ENCODE measurements at places on chromosomes 5 and 9.

DNA sequence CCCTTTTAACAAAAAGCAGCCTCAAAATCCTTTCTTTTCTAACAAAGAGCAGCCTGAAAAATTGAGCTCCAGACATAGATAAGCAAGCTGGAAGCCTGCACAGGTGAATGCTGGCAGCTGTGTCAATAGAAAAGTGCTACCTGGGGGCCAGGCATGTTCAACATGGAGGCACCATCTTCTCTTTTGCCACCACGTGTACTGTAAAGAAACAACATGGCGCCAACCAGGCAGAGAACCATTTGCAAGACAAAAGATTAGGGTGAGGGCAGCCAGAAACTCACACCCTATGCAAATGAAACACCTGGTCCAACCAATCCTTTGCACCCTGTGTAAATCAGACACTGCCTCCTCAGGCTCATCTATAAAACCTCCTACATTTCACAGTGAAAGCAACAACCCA lies 96.0 kb downstream of the ACTL7B start:
- no peak for DNase-seq

GRCh38 chr9:81599837-81600236 lies 89.5 kb downstream of the TLE1 start:
- no peak for DNase-seq

- DNase-seq = no peak
Measured at GRCh38 chr5:111733571-111733970, 23.4 kb downstream of the NREP start.

GRCh38 chr5:36703245-36703860 lies 96.9 kb downstream of the SLC1A3 start:
- no peak for DNase-seq

- no peak for DNase-seq
Measured at GRCh38 chr5:59506285-59506877, 387.1 kb downstream of the PDE4D start.

GRCh38 chr5:138706655-138707480 lies 46.4 kb upstream of the CTNNA1 start:
- DNase-seq = no peak

DNA sequence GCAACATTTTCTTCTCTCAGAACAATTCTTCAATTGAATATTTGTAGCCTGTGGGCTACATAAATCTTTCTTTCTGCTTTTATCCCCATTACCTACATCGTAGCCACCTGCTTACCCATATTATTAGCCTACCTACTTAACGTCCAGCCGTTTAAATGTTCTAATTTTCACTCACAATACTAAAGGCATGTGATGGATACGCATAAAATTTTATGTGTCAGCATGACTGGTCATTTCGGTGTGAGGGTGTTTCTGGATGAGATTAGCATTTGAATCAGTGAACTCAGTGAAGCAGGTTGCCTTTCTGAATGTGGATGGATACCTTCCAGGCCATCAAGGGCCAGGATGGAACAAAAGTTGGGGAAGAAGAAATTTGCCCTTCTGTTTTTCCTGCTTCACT lies 1722.5 kb upstream of the ACO1 start:
- DNase-seq = no peak

DNA sequence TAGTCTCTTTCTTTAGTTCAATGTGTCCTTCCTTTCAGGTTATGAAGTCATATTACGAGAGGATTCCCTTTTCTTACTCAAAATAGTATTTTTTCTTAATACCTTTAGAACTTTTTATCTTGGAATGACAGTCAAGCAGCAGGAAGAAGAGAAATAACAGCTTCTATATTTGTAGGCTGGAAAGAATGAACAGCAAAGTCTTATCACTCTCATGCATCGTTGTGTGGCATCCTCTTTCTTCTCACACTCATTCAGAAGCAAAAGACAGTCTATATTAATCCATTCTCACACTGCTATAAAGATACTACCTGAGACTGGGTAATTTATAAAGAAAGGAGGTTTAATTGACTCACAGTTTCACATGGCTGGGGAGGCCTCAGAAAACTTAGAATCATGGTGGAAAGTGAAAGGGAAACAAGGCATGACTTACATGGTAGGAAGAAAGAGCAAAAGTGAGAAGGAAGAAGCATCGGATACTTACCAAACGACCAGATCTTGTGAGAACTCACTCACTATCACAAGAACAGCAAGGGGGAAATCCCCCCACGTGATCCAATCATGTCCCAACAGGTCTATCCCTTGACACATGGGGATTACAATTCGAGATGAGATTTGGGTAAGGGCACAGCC lies 1646.1 kb upstream of the CDH6 start:
- no peak for DNase-seq

DNA sequence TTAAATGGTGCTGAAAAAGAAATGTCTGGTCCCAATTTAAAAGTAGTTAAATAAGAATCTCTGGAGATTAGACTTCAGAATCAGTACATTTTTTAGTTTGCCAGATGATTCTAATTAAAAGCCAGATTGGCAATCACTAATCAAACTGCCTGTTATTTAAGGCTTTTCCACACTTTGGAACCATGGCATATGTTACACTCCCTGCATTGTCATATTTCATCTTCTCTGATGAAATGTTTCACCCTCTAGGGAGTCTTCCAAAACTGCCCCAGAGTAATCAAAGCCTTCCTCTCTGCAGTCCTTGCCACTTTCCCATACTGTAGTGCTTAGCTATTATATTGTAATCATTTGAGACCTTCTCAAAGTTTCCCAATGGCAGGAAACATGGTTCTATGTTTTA lies 17.5 kb upstream of the OR13C9 start:
- no peak for DNase-seq

DNA sequence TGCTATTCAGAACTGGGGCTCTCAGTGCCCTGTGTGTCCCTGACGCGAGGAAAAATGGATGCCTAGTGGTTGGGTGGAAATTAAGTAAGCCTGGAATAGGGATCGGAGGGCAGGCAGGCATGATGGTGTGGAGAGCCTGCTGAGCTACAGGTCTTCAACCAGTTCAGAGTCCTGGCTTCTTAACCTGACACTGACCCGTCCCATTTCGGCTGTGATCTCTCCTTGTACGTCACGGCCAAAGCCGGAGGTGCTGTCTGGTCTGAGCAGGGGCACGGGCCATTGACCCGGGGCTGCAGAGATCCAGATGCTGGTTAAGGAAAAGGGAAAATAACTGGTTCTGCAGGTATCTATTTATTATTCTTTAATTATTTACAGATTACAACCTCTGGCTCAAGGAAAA lies 27.9 kb downstream of the RHOBTB3 start:
- no peak for DNase-seq

- no peak for DNase-seq
Measured at GRCh38 chr5:137666461-137666850, 69.4 kb downstream of the KLHL3 start.

DNA sequence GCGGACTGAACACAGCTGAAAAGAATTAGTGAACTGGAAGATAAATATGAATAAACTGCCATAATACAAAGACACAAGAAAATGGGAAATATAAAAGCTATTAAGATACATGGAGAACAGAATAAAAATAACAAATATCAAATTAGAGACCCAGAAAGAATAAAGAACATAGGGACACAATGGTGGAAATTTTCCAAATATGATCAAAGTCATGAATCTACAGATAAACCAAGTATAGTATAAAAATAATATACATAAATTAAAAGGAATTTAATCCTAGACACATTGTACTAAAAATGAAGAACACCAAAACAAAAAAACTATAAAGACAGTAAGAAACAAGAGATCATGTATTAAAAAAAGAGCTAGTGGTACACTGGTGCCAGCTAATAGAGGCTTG lies 194.9 kb downstream of the MLLT3 start:
- no peak for DNase-seq

DNA sequence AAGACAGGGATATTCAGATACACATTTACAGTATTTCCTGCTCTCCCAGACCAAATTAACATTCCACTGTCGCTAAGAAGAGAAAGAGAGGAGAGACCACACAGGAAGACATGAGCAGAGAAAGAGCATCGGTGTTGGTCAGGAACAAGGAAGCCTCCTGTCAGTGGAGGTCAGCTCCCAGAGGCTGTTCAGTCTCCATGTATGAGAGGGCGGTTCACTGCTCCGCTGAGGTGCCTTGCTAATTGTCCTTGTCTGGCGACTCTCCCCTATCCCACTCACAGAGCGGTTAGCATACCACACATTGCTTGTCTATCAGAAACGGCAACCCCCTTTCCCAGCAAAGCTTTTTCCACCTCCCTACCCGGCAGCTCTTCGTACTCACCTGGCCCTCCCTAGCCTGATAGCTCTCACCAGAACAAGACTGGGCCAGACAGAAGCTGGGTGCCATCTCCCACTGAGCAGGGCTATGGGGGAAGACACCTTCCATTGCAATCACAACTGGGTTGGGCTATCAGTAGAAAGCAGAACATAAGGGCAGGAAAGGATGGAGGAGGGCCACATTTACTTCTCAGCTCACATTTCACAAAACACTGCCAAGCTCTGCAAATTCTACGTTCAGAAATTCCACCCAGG lies 58.6 kb upstream of the LMNB1 start:
- no peak for DNase-seq

DNA sequence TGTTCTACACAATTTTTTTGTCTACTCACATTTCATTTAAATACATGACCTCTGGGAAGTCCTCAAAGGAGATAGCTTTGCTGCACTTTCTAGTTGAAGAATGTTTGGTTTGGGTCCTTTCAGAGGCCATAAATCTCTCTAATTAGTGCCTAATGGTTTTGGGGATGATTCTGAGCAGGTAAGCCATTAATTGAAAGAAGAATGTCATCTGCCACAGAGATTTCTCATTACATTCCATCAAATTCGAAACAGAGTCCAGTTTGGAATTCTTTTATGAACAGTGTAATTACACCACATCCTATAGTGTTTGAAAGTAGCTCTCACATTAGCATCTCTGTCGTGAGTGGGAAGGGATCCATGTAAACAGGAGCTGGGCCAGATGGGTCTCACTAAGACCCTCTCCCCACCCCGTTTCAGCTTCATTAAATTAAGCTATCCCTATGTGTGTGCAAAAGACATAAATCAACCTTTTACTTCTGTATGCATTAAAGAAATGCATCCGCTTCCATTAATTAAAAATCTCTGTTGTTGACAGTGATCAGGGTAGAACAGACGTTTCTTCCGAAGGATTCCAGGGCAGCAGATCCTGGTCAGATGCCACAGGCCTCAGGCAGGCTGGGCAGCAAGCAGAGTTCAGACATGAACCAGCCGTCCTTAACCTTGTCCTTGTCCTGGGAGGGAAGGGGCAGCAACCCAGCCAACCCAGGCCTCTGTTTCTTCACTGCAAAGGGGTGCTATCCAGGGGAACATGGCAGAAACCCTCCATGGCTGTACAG lies 99.8 kb upstream of the MAP1B start:
- DNase-seq = no peak

GRCh38 chr9:134169724-134170401 lies 5.5 kb upstream of the RNU6ATAC start:
- DNase-seq = no peak
